ENCODE measurements at places on chromosomes 4 and X.

DNA sequence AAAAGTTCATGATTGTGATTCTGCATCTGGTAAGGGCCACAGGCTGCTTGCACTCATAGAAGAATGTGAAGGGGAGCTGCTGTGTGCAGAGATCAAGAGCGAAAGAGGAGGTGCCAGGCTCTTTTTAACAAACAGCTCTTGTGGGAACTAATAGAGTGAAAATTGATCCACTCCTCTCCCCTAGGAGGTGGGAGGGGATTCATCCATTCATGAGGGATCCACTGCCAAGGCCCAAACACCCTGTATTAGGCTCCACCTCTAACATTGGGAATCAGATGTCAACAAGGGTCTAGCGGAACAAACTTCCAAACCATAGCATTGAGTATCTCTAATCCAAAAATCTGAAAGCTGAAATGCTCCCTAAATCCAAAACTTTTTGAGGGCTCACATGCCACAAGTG is 16.4 kb upstream of the PPID start:
- no peak for DNase-seq

- DNase-seq = no peak
Measured at GRCh38 chr4:25609976-25610375, 45.7 kb upstream of the SLC34A2 start.

DNA sequence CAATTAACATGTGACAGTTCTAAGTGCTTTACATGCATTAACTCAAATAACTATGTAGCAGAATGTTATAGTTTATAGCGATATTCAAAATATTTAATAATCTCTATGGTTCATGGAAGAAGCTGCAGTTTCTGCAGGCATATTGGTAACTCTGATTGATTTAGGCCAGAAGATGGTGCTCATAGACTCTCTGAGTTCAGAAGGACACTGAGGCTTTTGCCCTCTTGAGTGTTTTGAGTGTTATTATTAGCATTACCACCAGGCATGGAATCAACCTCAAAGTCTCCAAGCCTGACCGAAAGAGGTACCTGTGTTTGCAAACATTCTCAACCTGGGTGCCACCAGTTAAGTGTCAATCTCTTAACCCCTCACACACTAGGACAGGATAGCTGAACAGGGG is 792.3 kb upstream of the PCDH7 start:
- no peak for DNase-seq

DNA sequence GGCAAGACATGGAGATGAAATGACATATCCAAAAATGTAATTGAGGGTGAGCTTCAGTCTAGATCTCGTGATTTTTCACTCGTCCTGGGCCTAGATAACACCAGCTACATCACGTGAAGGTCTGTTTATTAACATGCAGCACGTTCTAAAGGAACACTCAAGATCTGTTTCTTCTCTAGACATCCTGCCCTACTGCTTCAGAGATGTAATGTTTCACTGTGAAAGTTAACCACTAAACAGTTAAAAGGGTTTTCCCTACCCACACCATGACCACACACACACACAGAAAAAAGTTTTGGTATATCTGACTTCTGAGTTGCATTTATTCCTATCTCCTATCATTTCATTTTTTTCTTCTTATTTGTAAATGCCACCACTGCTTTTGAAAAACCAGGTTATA is 52.3 kb upstream of the SMIM31 start:
- no peak for DNase-seq

DNA sequence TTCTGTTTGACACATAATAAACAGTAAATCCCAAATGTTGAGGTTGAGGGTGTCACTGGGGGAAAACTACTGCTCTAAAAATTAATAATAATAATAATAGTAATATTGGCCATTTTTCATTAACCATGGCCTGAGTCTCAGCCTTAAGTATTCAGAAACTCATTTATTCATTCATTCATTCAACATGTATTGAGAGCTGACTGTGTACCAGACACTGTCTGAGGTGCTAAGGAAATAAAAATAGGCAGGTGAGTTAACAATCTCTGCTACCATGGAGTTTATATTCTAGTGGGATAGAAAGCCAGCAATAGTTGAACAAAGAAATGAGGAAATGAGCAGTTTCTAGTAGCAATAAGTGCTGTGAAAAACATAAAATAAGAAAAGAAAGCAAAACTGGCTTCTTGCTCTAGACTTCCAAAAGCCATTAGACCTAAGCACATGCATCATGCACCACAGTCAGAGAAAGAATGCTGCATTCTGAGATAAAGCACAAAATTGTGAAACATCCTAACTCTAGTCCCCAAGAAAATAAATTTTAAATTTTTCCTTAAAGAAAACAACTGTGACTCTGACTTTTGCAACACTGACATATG is 278.7 kb downstream of the RCHY1 start:
- no peak for DNase-seq

DNA sequence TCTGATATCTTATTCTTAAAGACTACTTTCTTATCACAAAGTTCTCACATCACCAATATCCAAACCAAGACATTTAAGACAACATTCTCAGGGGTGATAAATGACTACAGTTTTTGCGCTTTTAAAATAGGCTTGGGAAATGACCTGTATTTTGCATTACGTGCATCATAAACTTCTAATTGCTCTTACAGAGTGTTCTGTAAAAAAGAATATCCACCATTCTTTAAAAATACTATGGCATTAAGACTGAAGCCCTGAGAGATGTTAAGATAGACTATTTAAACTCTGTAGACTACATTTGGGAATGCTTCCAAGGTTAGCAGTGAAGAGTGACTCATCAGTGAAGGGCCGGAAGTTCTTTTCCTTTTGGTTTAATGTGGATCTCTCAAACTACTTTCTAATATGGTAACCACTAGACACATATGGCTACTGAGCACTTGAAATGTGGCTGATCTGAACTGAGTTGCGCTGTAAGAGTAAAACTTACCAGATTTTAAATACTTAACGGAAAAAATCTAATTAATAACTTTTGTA is 518.8 kb upstream of the FTHL17 start:
- peak; percentile 75 for DNase-seq

GRCh38 chr4:80079255-80079923 is 6.4 kb upstream of the ANTXR2 start:
- DNase-seq = no peak

DNA sequence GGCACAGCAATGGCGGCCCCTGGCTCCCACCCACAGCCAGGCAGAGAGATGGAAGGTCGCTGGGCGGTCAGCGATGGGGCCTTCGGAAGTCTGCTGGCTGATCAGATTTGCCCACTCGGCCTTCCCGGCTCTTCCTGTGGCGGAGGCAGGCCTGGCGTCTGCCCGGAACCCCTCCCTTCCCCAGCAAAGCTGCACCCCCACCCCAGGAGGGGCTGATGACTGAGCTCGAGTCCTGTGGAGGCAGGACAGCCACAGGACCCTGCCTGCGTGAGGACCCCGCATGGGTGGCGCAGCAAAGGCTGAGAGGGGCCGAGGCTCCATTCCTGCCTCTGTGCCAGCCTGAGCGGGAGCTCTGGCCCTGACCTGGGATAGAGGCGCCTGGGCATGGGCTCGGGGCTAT is 34.8 kb downstream of the TACC3 start:
- no peak for DNase-seq

GRCh38 chrX:98141466-98141865 is 1257.8 kb downstream of the RPA4 start:
- DNase-seq = no peak

DNA sequence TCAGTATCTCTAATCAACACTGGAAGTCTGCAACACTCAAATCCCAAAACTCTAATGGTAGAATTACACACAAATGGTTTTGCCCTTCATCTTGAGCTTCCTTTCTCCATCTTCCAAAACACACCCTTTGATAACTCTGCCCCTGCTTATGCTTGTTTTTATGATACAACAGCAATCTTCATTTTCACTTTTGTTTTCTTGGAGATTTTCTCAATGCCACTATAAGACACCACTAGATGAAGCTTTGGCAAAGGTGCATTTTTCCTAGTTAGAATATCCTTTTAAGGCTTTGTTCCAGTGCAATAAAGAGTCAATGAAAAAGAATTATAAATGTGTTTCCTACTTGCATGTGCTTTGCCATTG is 472.4 kb upstream of the NWD2 start:
- no peak for DNase-seq

DNA sequence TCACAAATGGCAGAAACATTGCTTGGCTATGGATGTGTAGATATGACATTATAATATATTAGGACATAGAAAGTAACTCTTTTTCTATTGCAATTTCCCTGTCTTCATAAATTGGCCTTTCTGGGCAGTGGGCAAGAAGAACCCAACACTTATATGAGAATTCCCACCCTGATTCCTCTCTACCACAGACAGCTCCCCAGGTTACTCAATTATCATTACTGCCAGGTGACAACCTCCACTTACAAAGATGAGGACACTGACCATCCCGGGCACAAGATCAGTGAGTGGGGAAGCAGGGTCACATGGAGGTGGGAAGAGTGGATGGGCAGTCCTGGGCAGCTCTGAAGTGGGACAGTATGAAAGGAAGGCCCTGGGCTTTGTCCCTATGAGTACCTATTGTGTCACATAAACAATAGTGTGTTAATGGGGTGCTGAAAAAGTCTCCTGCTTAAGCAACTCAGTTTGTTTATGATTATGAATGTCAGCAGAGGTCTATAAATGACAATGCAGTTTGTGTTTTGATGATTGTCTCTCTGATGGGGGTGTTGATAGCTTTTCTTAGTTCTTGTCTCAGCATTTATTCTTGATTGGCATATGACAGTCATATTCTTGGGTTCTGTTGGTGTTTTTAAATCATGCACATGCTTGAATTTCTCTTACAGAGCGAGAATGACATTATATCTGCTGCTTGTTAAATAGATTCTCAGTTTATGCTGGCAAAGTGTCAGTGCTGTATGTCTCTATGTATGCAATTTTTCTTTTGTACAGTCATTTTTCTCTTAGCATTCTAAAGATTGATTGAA is 99.9 kb downstream of the SLIT2 start:
- no peak for DNase-seq

DNA sequence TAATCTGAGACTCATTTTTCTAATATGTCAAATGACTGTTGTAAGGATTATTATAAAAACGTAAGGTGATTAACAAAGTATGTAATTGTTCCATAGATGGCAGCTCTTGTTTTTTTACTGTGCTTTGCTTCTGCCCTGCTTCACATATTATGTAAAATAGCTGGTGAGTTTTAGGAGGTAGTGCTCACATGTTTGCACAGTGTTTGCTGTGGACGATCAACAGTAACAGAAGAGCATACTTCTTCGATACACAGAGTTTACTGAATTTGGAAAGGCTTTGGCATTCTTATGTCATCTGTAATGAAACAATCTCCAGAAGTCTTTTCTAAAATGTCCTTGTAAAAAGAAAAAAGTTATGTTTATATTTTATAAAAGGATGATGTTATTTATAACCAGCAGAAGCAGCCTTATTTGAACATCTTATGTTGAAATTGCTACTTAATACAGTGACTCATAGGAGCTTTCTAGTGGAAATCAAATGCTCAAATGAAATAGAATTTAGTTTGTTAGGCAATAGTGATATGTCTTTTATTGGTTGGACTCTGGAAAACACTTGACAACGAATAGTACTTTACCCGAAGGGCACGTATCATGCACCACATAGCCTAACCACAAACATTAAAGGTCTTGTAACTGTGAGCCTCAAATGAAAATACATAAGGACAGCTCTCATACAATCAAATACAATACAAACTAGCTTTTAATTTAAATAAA is 1.9 kb upstream of the MTTP start:
- DNase-seq = no peak

DNA sequence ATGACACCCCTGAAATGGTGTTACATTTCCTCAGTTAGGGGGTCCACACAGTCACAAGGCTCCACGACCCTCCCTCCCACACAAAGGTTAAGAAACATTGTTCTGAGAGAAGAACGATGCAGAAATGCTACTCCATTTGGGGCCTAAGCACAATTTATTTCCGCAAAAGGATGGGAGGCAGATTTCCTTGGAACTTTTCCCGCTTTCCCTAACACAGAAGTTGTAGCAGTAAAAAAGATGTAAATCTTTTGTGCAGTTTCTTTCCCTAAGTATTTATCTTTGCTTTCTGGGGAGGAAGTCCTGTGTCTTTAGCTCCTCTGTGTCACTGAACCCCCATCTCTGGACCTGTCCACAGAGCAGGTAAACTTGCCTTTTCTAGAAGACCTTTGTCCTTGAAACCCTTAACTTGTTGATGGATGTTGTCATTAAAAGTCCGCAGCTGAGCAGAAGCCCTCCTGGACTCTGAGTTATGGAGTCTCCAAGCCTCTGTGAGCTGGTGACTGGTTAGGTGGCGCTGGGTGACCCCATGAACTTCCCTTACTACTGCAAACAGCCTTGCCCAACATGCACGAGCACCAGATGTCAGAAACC is 67.2 kb upstream of the SHISA3 start:
- no peak for DNase-seq

DNA sequence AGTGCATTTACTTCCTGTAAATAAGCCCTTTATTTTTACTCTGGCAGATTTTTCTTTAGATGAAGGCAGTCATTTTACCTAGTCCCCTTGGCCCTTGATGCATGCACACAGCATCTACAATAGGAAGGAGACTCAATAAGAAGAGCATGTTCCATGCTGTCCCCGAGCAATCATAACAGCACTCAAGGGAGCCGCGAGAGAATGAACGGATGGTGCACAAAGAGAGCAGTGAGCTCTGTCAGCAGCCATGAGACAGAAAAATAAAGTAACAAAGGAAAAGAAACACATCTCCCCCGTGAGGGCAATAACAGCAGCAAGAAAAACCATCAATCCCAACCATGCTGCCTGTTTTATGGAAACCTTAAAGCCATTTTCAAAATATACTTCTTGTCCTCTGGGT is 11.9 kb downstream of the SMIM31 start:
- DNase-seq = no peak

GRCh38 chrX:93420525-93421082 is 252.8 kb downstream of the NAP1L3 start:
- DNase-seq = peak; percentile 0

GRCh38 chr4:53055716-53056403 is 193.7 kb downstream of the RASL11B start:
- DNase-seq = no peak

DNA sequence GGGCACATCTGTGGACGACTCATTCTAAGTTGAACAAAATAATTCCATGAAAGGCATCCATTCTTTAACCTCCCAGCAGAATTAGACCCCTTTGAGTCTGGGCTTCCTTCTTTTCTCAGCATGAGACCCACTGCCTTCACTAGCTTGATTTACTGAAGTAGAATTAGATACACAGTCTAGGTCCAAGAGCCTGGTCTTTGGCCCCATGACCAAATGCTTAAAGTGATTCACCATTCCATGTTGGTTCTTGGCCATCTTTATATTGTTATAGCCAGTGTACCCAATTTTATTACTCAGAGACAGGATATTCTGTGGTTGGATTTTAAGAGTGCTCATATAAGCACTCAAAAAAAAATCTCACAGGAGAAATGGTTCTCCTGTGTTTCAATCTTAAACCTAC is 155.3 kb upstream of the GPC4 start:
- DNase-seq = peak; percentile 14

GRCh38 chrX:42107495-42108488 is 184.4 kb upstream of the CASK start:
- DNase-seq = no peak

Measured in fibroblast of skin of right quadriceps (primary cell).